ENCODE measurements at places on chromosomes 2 and 18.

- DNase-seq, result no peak
Measured at GRCh38 chr2:23839919-23840578, 86.9 kb downstream of the ATAD2B start.

GRCh38 chr2:207337234-207338219, 171.8 kb upstream of the KLF7 start:
- no peak for DNase-seq

DNA sequence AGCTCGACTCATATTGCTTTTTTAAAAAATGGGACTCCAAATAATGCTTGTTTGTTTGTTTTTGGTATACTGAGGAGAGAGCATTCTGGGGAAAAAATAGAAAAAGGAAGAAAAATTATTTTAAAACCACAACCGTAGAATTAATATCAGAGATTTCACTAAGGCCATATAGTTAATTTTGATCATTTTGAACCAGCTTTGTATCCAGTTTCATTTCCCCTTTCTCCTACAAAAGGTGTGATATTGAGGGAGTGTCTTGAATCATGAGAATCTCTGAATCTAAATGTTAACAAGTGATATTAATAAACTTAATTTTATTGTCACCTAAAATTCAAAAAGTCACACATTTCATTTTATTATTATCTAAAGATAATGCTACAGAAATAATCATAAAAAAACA, 198.5 kb upstream of the GALNT5 start:
- DNase-seq, result no peak

DNA sequence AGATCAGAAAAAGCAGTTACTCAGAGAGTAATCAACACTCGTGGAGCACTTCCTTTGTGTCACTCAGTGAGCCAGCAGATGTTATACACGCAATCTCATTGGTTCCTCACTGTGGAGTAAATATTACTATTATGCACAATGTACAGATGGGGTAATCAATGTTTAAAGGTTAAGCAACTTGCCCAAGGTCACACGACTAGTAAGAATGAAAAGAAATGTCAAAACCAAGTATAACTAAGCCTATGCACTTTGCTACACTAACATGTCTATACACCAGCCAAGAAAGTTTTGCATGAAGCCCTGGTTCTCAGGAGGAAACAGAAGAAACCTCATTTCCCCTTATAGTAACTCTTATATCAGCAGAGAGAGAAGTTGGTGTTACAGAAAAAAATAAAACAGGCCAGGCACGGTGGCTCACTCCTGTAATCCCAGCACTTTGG, 5.4 kb downstream of the METTL21A start:
- no peak for DNase-seq

DNA sequence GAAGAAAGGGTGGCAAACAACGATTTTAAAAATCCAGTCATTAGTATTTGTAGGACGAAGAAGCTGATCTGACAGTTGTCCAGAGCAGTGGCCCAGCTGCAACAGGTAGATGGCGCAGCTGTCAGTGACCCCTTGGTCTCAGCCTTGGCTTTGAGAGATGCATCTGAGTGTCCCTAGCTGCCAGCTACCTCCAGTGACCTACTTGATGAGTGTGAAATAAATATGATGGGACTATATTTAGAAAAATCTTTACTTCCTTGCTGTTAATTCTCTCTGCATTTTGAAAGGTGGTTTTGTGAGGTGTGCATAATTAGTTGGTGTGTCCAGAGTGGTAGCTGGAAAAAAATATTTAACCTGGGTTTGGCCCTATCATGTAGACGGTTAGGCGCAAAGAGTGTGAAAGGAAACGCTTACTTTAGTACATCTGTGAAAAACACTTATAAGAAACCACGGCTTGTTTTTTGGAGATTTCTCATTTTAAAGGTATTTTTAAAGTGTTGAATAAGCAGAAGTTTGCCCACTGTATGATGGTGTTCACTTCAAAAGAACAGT, 963 bp downstream of the INPP1 start:
- no peak for DNase-seq

GRCh38 chr2:63023444-63023843, 27.2 kb upstream of the OTX1 start:
- no peak for DNase-seq

GRCh38 chr2:17107871-17108270, 410.4 kb downstream of the RAD51AP2 start:
- DNase-seq, result no peak

GRCh38 chr2:102193074-102193473, 6.3 kb downstream of the IL1RL2 start:
- DNase-seq, result no peak

GRCh38 chr2:198114064-198114463, 309.7 kb downstream of the PLCL1 start:
- DNase-seq, result no peak

GRCh38 chr18:12520442-12520992, 112.8 kb downstream of the PRELID3A start:
- no peak for DNase-seq

DNA sequence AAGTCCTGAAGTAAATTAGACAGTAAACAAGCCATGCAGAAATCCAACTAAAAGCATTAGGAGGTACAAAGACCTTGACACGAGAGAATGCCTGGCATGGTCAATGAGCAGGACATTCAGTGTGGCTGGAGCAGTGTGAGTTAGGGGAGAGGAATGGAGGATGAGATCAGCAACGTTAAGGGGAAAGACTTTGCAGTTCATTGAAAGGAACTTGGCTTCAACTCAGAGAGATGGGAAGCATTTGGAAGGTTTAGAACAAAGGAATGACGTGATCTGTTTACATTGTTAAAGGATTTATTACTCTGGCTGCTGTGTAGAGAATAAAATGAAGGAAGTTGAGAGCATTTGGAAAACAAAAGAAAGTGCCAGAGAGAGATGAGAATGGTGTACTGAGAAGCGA, 621.3 kb downstream of the XIRP2 start:
- peak; percentile 10 for DNase-seq

DNA sequence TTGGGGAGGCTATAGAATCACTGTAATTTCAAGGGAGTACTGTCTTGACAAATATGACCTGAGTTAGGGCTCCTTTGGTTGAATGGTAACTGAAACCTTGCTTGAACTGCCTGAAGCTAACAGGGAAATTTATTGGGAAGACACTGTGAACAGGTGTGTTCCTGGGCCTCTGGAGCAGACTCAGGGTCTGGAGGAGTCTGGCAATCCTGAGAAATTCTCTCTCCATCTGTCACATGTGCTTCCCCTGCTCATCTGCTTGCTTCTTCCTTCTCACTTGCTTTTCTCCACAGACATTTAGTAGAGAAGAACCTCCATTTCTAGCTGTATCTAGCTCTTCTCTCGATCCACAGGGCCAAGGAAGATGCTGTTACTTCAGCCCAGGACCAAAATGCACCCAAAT, 476.5 kb downstream of the LRP1B start:
- DNase-seq, result no peak

DNA sequence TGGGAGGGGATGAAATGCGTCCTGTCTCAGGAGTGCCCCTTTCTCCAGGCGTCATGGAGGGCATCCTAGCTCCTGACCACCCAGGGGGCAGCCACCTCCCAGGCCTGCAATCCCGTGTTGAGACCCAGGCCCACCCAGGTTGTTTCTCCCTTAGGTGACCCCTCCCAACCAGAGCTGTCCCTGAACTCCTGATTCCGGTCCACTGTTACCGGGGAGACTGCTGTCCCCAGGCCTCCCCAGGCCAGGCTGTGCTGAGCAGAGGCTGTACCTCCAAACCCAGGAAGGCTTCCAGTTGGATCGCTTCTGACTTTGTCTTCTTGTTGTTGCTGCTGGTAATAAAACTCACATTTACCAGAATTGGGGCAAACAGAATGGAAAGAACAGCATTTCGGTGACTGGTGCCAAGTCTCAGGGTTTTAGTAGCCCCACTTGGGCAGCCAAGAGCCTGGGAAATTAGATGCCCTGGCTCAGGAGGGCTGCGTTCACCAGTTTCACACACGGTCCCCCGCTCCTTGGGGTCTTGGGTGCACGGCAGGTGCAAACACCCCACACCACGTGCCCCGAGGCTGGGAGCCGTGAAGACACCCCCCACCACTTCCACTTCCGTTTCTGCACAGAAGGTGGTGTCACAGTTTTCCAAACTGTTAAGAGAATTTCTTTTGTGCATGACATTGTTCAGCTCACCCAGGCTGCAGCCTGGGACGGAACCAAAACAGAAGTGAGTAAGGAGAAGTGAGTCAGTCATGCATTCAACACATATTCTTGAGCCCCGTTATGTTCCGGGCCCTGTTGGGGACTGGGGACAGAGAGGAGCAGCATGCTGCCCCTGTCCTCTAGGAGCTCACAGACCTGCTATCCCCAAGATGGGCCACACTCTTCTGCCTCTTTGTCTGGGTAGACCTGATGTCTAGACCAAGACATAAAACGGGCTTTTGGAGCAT, 29.4 kb downstream of the ITM2C start:
- DNase-seq, result no peak

- DNase-seq, result no peak
Measured at GRCh38 chr2:129001926-129002325, 683.3 kb upstream of the HS6ST1 start.

- DNase-seq, result no peak
Measured at GRCh38 chr2:43225788-43226557, 433 bp downstream of the ZFP36L2 start.

DNA sequence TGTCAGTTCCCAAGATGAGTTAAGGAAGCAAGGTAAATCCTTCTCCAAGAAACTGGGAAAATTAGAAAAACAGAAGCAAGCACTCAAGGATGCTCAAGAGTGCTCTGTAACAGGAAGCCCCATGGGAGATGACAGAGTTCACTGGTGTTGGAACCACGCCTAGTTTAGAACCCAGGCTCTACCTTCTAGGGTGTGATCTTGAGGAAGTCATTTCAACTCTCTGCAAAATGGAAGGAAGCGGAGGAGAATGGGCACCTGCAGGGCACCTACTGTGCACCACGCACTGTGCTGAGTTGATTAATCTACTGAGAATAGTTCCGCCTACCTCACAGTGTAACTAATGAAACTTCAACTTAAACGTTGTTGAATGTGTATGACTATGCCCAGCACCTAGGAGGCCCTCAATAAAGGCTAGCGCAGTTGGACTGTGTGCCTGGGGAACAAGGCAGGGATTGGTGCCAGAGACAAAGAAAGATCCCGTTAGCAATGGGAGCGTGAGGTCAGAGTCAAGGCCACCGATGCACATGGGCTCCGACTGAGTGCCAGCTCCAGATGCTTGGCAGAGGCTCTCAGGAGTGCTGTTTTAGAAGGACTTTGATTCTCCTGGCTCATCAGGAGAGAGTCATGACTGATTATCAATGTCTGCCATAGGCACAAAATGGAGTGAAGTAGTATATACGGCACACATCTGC, 93.7 kb downstream of the MAPK4 start:
- no peak for DNase-seq

GRCh38 chr2:208542465-208543041, 136.0 kb downstream of the PTH2R start:
- no peak for DNase-seq

- no peak for DNase-seq
Measured at GRCh38 chr2:215611609-215612386, 175.9 kb upstream of the FN1 start.

- DNase-seq, result no peak
Measured at GRCh38 chr2:171523088-171524017, 1.1 kb downstream of the CYBRD1 start.

GRCh38 chr18:62064361-62064760, 122.5 kb downstream of the PIGN start:
- no peak for DNase-seq

- no peak for DNase-seq
Measured at GRCh38 chr2:129192117-129192516, 787.3 kb upstream of the RAB6C start.

GRCh38 chr2:10002681-10003080, 40.7 kb upstream of the KLF11 start:
- no peak for DNase-seq

DNA sequence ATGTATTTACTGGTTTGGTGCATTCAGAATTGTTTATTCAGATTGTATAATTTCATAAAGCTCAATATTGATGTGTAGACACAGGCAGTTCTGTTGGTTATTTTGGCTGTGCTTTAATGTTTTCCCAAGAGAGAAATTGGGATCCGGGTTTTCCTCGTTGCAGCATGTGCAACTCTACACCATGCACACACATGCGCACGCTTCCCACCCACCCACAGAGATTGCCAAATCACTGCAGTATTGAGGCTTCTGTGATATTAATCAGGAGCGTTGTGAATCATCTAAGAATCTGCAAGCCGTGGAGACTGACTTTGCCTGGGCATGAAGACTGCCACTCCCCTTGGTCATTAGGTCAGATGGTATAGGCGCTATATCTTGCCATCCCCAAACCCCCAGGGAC, 571.5 kb downstream of the SLC4A3 start:
- peak; percentile 58 for DNase-seq

- DNase-seq, result no peak
Measured at GRCh38 chr2:206054952-206055351, 31.0 kb downstream of the INO80D start.

DNA sequence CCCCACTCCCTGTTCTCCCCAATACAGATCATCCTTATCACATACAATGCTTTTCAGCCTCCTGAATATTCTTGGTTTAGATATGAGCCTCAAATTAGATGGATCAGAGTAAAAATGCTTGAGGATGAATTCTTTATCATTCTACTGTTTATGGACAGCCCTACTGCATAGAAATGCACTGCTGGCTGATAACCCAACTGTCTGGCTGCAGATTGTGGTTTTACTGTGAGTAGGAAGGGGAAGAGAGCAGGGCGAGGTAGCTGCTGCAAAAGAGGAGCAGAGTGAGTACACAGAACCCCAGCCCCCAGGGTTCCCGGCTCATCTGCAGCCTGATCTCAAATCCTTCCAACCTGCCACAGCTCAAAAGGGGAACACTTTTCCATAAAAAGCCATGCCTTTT, 29.4 kb upstream of the NCOA1 start:
- no peak for DNase-seq

GRCh38 chr2:3116371-3116770, 261.2 kb downstream of the EIPR1 start:
- no peak for DNase-seq

GRCh38 chr18:55635439-55635838, 47.4 kb upstream of the TCF4 start:
- DNase-seq, result no peak

GRCh38 chr2:23360571-23361125, 24.3 kb upstream of the KLHL29 start:
- no peak for DNase-seq

DNA sequence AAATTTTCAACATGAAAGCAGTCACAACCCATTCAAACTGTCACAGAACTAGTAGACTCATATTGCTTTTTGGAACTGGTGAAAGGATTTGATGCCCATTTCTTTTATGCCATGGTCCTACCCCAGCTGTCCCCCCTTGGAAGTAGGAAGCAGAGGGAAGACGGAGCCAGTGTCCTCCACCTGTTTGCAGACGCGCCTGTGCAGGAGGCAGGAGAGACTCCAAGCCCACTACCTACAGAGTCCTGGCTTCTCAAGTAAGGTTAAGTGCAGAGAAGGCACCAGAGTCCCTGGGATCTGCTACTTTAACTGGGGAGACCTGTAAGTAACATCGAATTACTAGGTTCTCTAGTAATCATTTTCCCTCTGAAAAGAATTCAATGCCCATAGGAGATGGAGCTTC, 32.7 kb upstream of the DNMT3A start:
- DNase-seq, result no peak

DNA sequence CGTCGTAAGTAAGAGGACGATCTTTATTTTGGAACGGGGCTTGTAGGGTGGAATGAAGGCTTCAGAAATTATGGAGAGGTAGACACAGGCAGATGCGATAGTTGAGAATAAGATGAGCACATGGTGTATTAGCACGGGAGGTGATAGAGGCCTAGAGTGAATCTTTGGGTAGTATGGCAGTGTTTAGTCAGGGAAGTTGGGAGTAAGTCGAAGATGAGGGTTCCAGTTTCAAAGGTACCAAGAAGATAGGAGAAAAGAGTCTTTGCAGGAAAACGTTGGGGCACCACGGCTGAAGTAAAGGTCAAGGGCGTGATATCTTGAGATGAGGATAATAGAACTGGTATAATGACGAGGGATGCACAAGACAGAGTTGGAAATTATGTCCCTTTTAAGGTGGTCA, 654 bp downstream of the PIK3C3 start:
- no peak for DNase-seq
